MCF 10A (cell line): ENCODE measurements at places on chromosomes 6 and 20. TPM values are rescaled to one million over a fixed set of nuclear protein-coding genes. Genes with fewer than 3 reads are reported as not detected.
A peak's percentile ranks its signal among the peaks of the same experiment; 100 is the strongest.

GRCh38 chr6:13159300-13159699, 169.0 kb downstream of the TBC1D7 start:
- no peak for DNase-seq

- no peak for DNase-seq
These were observed 20.8 kb downstream of the ZC2HC1B start for GRCh38 chr6:143885116-143885515.

DNA sequence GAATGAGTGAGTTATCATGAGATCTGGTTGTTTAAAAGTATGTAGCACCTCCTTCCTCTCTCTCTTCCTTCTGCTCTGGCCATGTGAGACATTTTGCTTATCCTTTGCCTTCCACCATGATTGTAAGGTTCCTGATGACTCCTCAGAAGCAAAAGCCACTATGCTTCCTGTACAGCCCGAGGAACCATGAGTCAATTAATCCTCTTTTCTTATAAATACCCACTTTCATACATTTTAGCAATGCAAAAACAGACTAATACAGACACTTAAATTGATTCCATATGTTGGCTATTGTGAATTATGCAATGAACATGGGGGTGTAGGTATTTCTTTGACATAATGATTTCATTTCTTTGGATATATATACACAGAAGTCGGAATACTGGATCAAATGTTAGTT, 792.8 kb upstream of the EYS start:
- no peak for DNase-seq

DNA sequence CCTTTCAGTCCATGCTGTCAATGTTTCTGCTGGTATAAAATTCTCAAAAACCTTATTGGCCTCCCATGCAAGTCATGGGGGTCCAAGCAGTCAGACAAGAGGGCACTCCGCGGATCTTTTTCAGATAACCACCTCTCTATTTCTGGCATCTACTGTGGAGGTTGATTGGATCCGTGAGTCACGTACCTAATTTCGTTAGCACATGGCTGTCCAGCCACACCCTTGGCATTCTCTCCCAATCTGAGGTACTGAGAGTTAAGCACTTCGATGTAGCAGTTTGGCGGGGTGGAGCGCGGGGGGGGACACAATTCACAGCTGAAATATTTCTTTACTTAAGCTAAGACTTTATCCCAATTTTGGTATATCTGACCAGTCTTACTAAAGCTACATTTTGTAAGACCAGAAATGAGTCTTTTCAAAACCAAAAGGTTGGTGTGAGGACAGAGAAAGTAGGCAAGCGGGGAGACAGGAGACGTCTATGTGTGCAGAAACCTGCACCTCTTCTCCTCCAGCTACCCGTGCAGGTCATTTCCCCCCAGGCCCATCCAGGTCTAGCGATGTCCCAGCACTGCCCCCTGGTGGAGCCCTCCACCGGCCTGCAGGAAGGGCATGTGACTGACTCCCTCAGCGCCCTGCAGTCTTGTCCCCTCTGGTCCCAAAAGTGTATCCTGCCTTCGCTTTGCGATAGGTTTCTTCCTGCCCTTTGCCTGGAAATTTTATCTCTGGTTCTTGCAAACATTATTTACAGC, 113.1 kb downstream of the ADAT2 start:
- DNase-seq = peak; percentile 93

DNA sequence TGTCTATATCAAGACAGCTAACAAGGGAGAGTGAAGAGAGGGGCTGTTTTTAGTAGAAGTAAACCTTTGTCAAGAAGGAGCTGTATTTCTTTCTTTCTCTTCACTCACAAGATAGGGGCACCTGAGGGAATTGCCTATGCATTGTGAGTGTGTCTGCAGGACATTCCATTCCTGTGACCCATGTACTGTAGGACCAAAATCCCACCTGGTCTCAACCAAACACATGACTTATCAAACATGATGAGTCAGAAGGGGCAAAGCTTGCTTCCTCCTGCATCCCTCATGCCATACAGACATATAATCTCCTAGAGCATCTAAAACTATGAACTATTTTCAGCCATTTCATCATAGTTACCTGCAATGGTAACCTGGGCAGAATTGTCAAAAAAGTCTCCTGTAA, 21.8 kb downstream of the PKHD1 start:
- peak; percentile 34 for DNase-seq

DNA sequence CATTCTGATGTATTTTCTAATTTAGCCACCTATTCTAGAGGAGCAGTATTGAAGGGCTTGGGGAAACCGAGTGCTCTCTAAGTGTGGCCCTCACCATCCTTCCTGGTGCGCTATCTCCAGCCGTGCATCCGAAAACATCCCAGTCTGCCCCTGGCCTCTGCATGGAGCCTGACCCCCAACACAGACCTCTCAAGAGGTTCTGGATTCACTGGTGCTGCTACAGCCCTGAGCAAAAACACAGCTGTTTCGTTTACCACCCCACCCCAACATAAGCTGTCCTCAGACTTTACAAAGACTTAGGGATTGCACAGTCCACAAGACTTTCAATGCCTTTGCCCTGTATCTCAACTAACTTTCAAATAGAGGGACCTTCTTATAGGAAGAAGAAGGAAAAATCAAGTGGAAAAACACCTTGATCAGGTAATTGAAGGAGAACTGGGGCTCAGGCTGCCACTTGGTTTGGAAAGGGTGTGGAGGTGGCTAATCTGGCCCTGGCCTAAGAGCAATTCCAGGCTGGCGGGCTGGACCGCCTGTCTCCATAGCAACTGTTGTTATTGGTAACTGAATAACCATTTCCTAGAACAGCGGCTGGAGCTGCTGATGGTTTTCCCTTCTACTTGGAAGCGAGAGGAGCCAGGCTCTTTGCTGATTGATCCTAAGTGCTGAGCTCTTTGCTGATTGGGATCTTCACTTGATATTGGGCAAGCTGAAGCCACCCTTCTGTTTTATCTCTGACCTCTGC, 90.2 kb upstream of the TOX2 start:
- no peak for DNase-seq

- no peak for DNase-seq
These were observed 267.6 kb upstream of the SGK1 start for GRCh38 chr6:134585517-134585873.

- DNase-seq = no peak
These were observed 21.9 kb downstream of the BHLHE23 start for GRCh38 chr20:62984666-62985443.

GRCh38 chr6:106967936-106968555, 6.5 kb downstream of the CD24 start:
- no peak for DNase-seq

- no peak for DNase-seq
These were observed 3.3 kb downstream of the KCNS1 start for GRCh38 chr20:45097485-45098102.

GRCh38 chr6:112338166-112338709, 8.9 kb upstream of the RFPL4B start:
- no peak for DNase-seq

DNA sequence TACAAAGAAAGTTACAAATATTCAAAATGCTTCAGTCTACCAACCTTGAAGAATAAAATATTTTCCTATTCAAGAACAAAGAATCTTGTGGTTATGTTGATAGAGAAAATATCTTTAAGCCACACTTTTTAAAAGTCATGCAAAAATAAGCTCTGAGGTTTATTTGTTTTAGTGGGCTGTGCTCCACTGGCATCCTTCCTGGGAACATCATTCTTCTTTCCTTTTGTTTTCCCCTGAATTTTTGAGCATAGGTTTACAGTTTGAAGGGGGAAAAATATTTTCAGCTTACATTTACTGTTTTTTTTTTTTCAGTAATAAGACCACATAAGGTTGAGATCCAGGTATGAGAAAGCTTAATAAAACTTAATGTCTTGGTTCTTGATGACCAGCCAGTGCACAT, 72.0 kb upstream of the BACH2 start:
- no peak for DNase-seq

- no peak for DNase-seq
These were observed 280 bp downstream of the SPATA2 start for GRCh38 chr20:49915118-49915379.

DNA sequence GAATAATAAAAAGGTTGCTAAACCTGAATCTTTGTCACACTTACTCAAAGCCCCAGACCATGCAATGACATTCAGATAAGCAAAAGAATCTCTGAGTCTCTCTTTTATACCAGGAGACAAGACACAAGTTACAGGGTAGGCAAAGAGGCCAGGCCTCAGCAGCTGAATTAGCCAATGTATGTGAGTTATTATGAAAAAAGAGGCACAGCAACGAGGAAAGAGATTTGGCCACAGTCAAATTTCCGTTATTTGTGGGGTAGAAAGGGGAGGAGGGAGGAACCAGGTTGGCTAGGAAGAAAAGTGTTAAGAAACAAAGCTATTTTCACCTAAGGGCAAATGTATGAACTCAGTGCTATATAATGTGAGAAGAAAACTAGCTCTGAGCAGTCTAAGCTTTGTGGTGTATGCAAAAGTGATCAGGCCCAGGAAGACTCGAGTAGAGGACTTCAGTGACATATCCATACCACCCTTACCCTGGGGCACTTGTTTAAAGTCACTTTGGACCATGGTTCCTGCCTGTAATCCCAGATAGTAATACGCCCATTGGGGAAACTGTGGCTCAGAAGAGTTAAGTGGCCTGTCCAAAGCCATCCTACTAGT, 19.1 kb downstream of the IPCEF1 start:
- no peak for DNase-seq

GRCh38 chr20:50388733-50389437, 121.3 kb upstream of the PTPN1 start:
- no peak for DNase-seq

GRCh38 chr6:95685822-95686221, 108.5 kb downstream of the MANEA start:
- DNase-seq = no peak

GRCh38 chr6:168895102-168895812, 358.4 kb downstream of the THBS2 start:
- peak; percentile 75 for DNase-seq

- DNase-seq = no peak
These were observed 12.0 kb downstream of the SCAF8 start for GRCh38 chr6:154745243-154745642.

GRCh38 chr6:22435151-22435550, 134.2 kb upstream of the HDGFL1 start:
- no peak for DNase-seq

DNA sequence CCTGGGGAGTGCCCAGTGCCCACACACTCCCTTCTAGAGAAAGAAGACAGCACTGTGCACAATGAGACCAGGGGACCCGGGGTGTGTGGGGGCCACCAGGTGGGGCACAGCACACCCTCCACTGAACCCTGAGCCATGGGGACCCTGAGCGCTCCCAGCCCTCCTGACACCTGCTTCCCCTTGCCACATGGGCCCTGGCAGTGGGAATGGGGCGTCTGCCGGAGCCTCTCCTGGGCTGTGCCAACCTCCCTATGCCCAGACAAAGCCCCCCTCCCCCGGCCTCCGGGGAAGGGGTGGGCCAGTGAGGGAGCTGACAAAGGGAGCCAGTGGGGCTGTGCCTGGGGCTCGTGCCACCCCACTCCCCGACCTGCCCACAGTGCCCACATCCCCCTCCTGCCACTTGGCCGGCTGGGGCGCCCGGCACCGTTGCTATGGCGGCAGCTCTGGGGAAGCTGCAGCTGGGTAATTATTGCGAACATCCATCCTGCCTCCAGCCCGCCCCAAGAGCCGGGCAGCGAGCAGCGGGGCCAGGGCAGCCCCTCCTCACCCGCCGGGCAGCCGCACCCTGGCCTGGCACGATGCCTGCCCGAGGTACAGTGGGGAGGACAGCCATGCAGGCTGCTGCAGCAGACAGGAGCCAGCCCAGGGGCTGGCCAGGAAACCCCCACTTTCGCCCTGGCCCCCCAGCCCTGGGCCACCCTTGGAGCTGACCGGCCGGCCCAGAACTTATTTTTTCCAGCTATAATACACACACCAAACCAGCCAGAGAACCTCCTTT, 41.9 kb upstream of the NOL4L start:
- DNase-seq = no peak

GRCh38 chr6:167211881-167212712, 54.3 kb upstream of the GPR31 start:
- no peak for DNase-seq

- DNase-seq = no peak
These were observed 123.0 kb downstream of the BANF2 start for GRCh38 chr20:17822540-17823408.

The TRMT6 gene
- 31.0 and 44.9 TPM in 2 replicates for total RNA-seq

The FNDC11 gene
- 2.4 and 3.9 TPM in 2 replicates for total RNA-seq

The OPN5 gene
- total RNA-seq = not detected in 2 replicates

The NKX2-2 gene
- total RNA-seq = not detected in 2 replicates

The CPXM1 gene
- not detected in 2 replicates for total RNA-seq

The TSBP1 gene
- not detected in 2 replicates for total RNA-seq

The BCAS1 gene
- not detected in 2 replicates for total RNA-seq

The APOBEC2 gene
- not detected in 2 replicates for total RNA-seq

The PTP4A1 gene
- 239 and 382 TPM in 2 replicates for total RNA-seq

The EYS gene
- total RNA-seq = 1.5 and 1.6 TPM in 2 replicates

The TRPC4AP gene
- 51.8 and 56.3 TPM in 2 replicates for total RNA-seq

The MUC21 gene
- not detected in 2 replicates for total RNA-seq

The SIGLEC1 gene
- total RNA-seq = not detected in 2 replicates

The GABBR1 gene
- total RNA-seq = 38.8 and 43.9 TPM in 2 replicates

The TCFL5 gene
- total RNA-seq = 10.8 and 12.8 TPM in 2 replicates
